Dermis blood vessel endothelial cell (primary cell): ENCODE measurements at places on chromosomes 3 and 15. TPM values are rescaled to one million over a fixed set of nuclear protein-coding genes. Genes with fewer than 3 reads are reported as not detected.

- peak; percentile 14 for DNase-seq
These were observed 80.9 kb downstream of the DGKG start for GRCh38 chr3:186281176-186281575.

DNA sequence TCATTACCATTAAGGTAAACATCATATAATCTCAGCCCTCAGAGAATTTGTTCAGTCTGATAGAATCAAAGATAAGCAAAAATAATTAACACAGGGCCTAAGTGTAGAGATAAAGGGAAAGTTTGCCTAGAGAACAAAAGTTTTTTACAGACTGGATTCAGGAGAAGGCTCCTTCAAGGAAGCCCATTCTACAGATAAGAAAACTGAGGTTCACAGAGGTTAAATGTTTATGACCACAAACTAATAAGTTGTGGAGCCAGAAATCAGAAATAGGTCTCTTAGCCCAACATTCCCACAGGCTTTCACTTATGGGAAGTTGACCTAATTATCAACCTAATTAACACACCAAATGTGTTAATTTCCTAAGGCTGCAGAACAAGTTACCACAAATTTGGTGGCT, 110.7 kb downstream of the ZMAT3 start:
- DNase-seq, result no peak

GRCh38 chr15:66756295-66756694, 54.3 kb downstream of the SMAD6 start:
- no peak for DNase-seq

DNA sequence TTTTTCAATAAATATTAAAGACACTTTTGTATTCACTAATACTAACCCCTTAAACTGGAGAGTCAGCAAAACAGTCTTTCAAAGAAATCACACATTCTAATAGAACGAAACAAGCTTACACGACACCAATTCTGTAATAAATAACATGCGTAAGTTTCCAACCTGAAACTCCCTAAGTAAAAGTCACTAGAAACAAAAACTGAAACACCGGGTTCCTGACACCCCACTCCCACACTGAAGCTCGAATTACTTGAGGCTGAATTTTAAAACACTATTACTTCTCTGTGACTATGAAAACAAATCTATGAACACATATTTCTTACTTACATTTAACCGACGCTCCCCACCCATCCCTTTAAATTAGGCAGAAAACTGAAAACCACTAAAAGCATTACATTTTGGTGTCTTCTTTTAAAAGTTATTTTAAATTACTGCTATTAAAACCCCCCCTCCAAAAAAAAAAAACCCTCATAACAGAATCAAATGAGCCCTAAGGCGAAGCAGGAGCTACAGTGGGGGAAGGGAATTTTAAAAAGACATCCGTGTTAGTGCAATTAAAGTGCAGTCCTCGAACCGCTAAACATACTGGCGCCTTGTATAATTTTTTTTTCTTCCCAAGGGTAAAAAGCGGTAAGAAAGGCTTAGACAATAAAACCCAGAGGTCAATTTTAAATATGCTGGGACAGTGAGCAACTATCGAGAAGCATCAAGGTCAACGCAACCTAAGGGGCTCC, 878 bp downstream of the SPPL2A start:
- peak; percentile 33 for DNase-seq

KNG1 gene
- not detected in 2 replicates for total RNA-seq

- no peak for DNase-seq
These were observed 65.8 kb downstream of the IQSEC1 start for GRCh38 chr3:13007251-13007941.

- no peak for DNase-seq
These were observed 2.5 kb upstream of the PLA2G4F start for GRCh38 chr15:42158941-42159340.

DNA sequence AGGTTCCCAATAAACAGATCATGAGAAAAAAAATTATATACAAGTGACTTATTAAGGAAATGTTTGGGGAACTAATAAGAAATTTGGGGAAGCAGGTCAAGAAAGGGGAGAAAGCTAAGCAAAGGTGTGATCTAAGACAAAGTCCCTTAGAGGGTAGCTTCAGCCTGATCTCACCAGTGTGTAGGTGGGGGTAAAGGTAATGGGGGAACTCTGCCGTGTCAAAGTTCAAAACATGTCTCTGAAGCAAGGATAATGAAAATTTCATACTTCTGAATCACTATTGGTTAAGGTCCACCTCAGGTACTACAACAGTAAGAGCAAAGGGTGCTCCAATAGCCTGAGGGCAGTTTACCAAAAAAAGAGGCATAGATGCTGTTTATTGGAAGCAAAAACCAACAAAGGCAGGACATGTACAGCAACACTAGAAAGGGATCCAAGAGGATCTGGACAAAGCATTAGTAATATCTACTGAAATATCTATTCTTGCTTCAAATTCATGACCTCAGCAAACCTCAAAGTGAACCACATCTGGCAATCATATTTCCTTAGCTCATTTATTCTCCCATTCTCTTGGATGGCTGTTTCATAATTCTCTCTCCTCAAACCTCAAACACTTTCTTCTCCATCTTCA, 6.9 kb downstream of the ACAD11 start:
- no peak for DNase-seq

DNA sequence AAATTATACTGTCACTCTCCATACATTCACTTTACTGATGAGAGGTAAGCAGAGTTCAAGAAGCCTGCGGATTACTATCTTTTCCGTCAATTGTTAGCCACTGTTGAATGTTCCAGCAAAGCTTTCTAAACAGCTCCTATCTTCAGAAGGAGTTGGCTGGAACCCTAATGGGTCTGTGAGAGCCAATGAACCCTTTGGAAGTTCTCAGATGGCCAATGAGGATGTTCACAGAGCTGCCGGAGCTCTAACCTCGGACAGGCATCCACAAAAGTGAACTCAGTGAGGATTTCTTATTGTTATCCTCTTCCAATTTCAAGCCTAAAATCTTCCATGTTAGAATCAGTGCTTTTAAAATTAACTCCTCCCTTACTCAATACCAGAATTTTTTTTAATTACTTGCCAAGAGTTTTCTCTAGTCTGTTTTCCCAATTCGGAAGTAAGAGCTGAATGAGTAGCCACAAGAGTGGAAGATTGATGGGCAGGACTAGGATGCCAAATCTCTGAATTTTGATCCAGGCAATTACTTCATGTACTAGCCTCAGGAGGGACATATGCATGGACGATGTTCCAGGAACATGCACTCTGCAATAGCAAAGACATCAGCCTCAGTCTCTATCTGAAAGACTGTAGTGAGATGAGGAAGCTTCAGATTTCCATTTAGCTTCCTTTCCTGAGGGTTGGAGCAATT, 78.1 kb downstream of the AGBL1 start:
- DNase-seq, result no peak

DNA sequence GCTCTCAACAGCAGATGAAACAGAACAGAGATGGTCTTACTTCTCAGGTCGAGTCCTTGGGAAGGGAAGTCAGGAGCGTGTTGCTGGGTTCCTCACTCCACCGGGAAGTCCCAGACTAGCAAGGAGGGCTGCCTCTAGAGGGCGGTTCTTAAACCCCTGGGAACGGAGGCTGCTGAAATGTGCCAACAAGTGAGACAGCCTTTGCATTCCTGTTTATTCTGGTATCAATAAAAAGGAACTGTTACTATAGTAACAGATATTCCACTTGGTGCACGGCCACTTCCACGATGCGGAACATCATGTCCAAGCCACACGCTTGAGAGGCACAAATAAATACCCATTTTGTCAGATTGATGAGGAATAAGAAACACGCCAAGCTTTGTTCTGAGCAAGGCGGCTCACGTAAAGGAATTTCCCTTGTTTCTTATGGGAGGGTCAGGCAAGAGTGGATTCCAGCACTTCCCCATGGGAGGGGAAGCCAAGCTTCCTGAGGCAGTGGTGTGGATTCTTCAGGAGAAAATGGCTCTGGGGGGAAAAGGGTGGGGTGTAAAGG, at the start of gene FAM107A:
FAM107A (minus strand) TSS at position 123 of the 553 bp plus-strand sequence. CDS start 7,531 bp downstream, outside the sequence.
- DNase-seq, result peak; percentile 93

GRCh38 chr3:69051756-69052471, at the start of gene TMF1:
TSS of gene TMF1 (minus strand) at chr3:69052333. CDS start at chr3:69052086, 247 bp downstream.
- peak; percentile 100 for DNase-seq

GRCh38 chr3:46365041-46365440, 5.7 kb upstream of the CCR5 start:
- no peak for DNase-seq

GRCh38 chr3:187966096-187966495, 187.9 kb upstream of the LPP start:
- no peak for DNase-seq

DNA sequence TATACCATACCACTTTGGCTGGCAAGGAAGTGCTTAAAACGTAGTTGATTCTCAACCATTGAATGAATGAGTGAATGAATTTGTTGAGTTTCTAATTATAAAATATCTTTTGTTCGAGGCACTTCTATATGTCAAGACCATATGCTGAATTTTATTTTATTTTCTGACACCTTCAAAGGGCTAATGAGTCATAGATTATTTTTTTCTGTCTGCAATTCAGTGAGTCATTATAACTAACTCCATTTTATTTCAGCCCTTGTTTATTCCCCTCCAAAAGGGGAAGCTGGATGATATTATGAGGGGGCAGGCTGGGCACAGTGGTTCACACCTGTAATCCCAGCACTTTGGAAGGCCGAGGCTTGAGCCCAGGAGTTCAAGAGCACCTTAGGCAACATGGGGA, 142.4 kb downstream of the P2RY1 start:
- DNase-seq, result no peak

CLN6 gene
- total RNA-seq, result 10.6 and 16.0 TPM in 2 replicates

DNA sequence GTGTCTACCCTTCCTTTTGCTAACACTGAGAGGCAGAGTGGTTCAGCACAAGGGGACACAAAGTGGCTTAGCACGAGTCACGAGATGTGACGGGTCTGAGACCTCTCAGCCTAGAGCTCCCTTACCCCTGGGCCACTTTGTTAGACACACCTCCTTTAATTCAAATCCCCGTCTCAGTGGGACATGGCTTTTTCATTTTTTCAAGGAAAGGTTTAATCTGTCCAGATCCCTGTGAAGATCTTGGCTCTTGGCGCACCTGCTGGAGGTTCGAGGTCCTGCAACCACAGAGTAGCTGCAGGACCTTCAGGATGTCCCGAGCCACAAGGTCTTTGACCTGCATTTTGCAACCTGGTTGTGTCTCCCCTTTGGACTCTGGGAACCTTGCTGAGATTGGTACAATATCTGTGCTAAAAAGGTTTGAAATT, 52.0 kb downstream of the LPP start:
- DNase-seq, result no peak

DNA sequence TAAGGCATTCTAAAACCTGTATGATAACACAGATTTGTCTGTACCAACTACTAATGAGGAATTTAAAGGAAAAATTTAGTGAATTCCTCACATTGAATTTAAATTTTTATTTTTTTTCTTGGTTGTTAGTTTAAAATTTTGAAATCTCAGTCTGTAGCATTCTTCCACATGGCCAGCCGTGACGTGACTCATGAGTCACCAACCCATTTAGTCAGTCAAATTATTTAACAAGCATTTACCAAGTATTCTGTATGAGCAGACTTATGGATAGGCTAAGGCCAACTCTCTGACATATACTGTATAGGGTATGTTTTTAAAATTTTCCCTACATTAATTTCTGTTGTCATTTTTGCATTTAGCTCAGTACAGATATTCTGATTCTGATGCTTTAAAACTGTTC, 112.9 kb downstream of the CNTN4 start:
- no peak for DNase-seq

DNA sequence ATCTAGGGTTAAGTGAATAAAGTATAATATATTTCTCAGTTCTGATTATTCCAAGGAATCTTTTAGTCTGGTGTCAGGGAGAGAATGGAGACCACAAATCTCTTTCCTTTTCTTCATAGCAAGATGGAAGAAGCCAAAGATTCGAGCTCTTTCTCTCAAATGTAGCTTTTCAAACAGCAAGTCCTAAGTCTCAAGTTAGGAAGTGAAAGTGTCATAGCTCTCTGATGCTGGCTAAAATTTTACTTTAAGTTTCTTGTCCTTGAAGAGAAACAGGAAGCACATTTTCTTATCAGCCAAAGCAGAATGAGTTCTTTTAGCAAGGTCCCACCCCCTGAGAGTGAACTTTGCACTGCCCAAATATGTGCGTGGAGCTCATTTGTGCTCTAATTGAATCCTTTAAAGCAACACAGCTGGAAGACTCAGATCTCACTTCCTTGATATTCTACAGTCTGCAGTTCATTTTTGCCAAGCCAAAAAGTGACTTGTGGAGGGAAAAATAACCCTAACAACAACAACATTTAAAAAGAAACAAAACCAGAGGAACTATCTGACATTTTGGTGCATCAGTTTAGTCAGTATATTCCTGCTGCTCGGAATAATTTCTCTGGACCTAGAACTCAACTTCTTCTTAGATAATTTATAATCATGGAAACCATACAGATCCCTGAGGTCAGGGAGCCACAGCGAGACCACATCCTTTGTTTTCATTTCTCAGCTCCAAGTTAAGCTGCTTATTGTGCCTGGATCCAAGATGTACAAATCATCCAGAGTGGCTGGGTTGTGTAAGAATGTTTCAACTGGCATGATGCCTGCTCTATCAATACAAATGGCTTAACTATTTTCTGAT, 238.7 kb upstream of the P2RY1 start:
- peak; percentile 94 for DNase-seq

- no peak for DNase-seq
These were observed 107.5 kb downstream of the WNT7A start for GRCh38 chr3:13772321-13772745.

GRCh38 chr15:99453637-99454030, 112.2 kb upstream of the MEF2A start:
- DNase-seq, result no peak

- no peak for DNase-seq
These were observed 26.9 kb upstream of the LRRN1 start for GRCh38 chr3:3772338-3772737.

- no peak for DNase-seq
These were observed 461 bp upstream of the FNDC3B start for GRCh38 chr3:172038798-172039435.

NOX5 gene
- total RNA-seq, result under 0.01 TPM in 1 of 2 replicates, not detected in the other

GRCh38 chr3:29822071-29822470, 541.2 kb downstream of the RBMS3 start:
- DNase-seq, result peak; percentile 37

DNA sequence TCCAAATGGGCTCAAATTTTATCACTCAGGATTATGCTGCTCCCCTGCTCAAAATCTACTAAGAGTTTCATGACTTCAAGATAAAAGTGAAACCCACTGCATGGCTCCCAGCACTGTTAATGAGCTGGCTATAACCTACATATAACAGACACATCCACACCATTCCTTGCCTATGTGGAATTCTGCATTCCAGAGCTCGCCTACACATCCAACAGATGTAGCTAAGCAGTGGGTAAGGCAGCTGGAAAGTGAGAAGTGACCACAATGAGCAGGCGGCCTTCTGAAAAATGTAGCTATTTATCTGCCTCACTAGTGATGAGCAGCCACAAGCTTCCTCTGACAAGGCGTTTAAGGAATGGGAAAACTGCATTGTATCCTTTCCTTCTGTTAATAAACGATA, 92.0 kb upstream of the TRIM42 start:
- DNase-seq, result no peak

MUC13 gene
- total RNA-seq, result not detected in 2 replicates

GREM1 gene
- 0.47 and 1.2 TPM in 2 replicates for total RNA-seq

DNA sequence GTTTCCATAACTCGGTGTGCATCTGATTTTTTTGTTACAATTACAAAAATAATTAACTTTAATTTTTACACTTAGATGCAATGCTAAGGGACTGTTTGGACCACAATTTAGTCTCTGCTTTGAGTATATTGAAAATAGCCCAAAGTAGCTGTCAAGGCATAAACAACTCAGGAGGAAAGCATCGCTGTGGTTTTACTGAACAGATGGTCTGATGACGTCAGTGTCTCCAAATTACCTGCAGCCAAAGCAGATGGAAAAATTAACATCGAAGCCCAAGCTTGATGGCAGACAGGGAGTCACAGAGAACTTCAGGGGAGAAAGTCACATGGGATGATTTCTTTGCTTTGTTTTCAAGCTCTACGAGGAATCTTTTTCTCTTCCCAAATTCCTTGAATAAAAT, 83.1 kb upstream of the PLCL2 start:
- no peak for DNase-seq
